ENCODE measurements at places on chromosomes 11 and 22. TPM values are rescaled to one million over a fixed set of nuclear protein-coding genes. Genes with fewer than 3 reads are reported as not detected.

DNA sequence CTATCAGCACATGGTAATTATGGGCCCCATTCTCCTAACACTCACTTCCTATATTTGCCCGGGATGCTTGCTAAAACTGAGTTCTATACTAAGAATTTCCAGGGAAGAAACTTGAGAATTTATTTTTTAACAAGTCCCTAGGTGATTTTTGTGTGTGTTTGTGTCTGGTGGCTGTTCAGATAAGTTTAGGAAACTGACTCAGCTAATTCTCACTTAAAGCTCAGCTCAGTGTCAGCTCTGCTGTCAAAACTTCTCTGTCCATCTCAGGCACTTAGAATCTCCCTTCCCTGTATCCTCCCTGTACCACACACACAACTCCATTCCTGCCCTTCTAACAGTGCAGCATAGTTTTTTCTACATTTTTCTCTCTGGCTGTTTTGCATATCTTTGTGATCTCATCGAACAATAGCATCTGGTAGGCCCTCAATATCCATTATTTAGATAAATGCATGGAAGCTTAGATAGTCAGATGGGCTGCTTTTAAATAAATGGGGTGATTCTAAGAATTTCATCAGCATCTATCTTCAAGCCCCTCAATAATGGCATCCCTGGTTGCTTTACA lies 69.3 kb downstream of the PIWIL4 start:
- no peak for DNase-seq
- no peaks in the 10 kb centered on the region for H3K27me3 ChIP-seq
- H3K4me1 ChIP-seq, result no peaks in the 10 kb centered on the region
- no peak overlapping the region for H3K27ac ChIP-seq
- H3K36me3 ChIP-seq, result no peaks in the 10 kb centered on the region

The OR4D10 gene
- polyA plus RNA-seq, result not detected

DNA sequence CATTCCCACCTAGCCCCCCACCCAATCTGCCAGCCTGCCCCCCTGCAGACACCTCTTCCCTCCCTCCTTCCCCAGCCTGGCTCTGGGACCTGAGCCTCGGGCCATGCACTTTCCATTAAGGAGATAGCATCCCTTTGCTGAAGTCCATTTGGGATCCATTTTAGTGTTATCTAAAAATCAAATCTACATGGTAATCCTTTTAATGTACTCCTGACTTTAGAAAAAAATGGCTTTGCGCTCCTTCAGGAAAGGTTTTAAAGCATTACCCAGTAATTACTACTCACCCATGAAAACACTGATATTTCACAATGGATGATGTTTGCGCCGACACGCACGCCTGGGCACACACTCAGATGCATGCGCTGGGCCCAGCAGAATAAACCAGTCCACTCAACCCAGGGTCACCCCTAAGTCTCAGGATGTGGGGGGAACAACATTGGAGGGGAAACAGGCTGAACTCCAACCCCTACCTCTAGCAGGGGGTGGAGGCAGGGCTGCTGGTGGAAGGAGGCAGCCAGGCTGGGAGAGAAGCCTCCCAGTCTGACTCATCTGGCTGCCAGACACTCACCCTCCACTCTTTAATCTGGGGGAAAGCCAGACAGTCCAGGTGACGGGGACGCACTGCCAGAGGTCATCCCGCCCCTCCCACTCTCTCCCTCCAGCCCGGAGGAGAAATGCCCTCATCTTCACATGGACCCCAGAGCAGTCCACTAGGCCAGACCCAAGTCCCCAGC lies 29.8 kb downstream of the LMO1 start:
- H3K4me3 ChIP-seq, result no peak overlapping the region
- no peaks in the 10 kb centered on the region for H3K4me1 ChIP-seq
- no peak overlapping the region for H3K27ac ChIP-seq

GRCh38 chr11:45345491-45345890 lies 59.4 kb upstream of the SYT13 start:
- H3K27me3 ChIP-seq, result no peaks in the 10 kb centered on the region
- H3K36me3 ChIP-seq, result no peaks in the 10 kb centered on the region
- no peak overlapping the region for H3K27ac ChIP-seq
- no peak overlapping the region for H3K4me3 ChIP-seq
- H3K4me1 ChIP-seq, result no peaks in the 10 kb centered on the region

The POTEH gene
- not detected for polyA plus RNA-seq

Data from small intestine (tissue), 16 donors.